ENCODE measurements at places on chromosomes 5 and 9. TPM values are rescaled to one million over a fixed set of nuclear protein-coding genes. Genes with fewer than 3 reads are reported as not detected.
A peak's percentile ranks its signal among the peaks of the same experiment; 100 is the strongest.

The SARDH gene
- 0.06 TPM for total RNA-seq

The NUDCD2 gene
- total RNA-seq: 14.0 TPM

The PPP3R2 gene
- not detected for total RNA-seq

The IFNA4 gene
- not detected for total RNA-seq

The OBP2B gene
- not detected for total RNA-seq

The ZFP2 gene
- not detected for total RNA-seq

The NR5A1 gene
- not detected for total RNA-seq

The NDUFS4 gene
- total RNA-seq: 152 TPM

The SPAAR gene
- total RNA-seq: 0.27 TPM

The TMEM167A gene
- 175 TPM for total RNA-seq

The RACK1 gene
- total RNA-seq: 4,964 TPM

DNA sequence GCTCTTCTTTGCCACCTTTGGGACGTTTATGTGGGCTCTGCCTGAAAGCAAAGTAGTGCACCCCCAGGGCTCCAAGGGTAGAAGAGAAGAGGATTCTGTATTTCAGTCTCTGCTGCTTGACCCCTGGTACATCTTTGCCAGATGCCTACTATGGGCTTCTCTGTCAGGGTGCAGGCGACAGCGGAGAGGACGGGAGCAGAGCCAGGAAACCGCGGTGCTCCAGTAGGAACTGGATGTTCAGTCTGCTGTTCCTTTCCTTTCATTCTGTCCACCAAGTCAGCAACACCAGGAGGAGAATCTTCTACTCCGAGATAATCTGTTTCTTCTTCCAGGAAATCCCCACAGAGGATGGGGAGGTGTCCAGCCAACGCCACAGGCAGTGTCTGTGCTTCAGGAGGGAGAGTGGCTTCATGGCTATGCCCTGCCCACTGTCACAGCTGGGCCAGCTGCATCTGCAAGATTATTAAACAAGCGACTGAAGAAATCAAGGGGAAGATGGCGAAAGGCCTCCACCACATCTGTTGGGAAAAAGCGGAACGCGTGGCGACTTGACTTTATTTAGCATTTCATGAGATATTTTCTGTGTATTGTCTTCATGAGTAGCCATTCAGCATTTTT lies 398.3 kb downstream of the IRX1 start:
- DNase-seq: no peak

- no peak for DNase-seq
Measured at GRCh38 chr9:4739587-4740387, 1.2 kb downstream of the AK3 start.

GRCh38 chr9:86282979-86283535 lies 719 bp upstream of the ISCA1 start:
- DNase-seq: peak; percentile 68

- no peak for DNase-seq
Measured at GRCh38 chr5:88188458-88189132, 80.0 kb downstream of the TMEM161B start.

DNA sequence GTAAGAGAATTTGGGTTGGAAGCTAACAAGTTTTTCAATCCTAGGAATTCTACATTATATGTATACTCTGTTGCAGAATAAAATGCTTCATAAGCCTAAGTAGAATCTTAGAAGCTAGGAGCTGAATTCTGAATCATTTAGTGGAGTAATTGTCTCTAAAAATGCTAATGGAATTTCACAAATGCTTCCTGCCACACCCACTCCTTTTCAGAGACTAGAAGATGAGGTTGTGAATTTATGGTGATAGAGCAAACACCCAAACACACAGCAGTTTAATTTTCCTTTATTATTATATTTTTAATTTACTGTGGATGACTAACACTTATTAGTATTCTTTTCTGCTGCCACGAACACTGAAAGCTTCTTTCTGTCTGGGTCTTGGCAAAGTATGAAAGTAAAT lies 208.0 kb upstream of the PDE4D start:
- DNase-seq: no peak

DNA sequence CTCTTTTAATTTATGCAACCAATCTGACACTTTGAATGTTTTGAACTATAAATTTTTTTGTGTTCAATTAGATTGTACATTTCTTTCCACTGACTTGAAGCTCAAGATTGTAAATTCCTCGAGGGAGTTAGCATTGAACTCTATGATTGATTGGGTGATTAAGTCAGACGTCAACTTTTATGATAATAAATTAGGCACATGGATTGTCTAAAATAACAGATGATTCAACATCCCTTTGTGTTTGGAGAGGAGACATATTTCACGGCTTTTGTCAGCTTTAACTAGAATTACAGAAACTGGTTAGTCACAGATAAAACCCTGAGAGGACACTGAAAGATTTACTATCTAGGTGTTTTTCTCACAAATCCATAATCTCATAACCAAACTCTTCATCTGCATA lies 32.7 kb upstream of the TXNDC8 start:
- DNase-seq: no peak

- no peak for DNase-seq
Measured at GRCh38 chr5:135759149-135759784, 75.2 kb upstream of the SLC25A48 start.

- peak; percentile 21 for DNase-seq
Measured at GRCh38 chr9:27019589-27019988, 14.1 kb upstream of the LRRC19 start.

GRCh38 chr5:172102913-172103626 lies 85.0 kb downstream of the STK10 start:
- peak; percentile 91 for DNase-seq

GRCh38 chr5:127830157-127830556 lies 127.0 kb downstream of the CCDC192 start:
- no peak for DNase-seq

- DNase-seq: no peak
Measured at GRCh38 chr9:106535439-106535838, 327.5 kb upstream of the ZNF462 start.

GRCh38 chr9:16316456-16316855 lies 554.0 kb downstream of the BNC2 start:
- no peak for DNase-seq

DNA sequence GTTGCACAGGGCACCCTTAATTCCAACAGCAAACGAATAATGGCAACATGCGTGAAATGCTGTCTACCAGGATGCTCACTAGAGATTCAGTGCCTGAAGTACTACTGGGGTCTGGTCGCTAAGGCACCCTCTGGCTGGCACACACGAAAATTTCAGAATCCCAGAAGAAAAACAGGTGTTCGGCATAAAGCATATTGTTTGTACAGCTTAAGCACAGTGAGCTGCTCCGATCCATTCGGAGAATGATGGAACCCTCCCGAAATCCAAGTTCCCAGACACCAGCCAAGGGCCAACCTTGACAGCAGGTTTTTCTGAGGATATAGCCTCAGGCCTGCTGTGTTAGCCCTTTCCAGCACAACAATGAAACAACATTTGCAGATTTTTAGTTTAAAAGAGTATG lies 61.4 kb upstream of the ALDH1B1 start:
- DNase-seq: no peak
